ENCODE measurements at places on chromosomes 3 and 15.

DNA sequence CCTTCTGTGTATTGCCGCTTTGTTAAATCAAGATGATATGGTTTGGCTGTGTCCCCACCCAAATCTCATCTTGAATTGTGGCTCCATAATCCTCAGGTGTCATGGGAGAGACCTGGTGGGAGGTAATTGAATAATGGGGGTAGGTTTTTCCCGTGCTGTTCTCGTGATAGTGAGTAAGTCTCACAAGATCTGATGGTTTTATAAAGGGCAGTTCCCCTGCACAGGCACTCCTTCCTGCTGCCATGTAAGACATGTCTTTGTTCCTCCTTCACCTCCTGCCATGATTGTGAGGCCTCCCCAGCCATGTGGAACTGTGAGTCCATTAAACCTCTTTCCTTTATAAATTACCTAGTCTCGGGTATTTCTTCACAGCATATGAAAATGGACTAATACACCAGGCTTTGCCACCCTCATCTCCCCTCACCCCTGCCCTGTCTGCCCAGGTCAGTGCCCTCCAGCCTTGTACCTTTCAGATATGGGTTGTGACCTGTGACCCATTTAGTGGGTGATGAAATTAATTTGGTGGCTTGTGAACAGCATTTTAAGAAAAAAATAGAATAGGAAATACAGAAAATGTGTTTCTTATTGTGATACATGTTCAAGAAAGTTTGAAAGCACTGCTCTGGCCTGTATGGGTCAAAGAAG is 56.1 kb upstream of the MCF2L2 start:
- DNase-seq, result no peak

DNA sequence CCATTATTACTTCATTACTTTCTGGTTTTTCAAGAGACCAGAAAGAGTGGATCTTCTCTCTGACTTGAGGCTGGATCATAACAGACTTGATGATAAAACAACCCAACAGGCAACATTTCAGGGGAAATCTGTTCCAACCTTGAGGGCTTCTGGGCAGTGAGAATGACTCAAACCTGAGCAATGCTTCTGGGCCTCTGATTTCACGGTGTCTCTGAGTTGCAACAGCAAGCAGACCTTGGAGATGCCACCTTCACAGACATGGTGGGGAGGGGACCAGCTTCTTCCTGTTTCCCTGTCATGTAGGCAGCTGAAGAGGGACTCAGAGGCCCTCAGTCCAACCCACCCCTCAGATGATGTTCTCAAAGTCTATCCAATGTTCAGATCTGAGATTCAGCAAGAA is 104.0 kb downstream of the ABHD5 start:
- no peak for DNase-seq

DNA sequence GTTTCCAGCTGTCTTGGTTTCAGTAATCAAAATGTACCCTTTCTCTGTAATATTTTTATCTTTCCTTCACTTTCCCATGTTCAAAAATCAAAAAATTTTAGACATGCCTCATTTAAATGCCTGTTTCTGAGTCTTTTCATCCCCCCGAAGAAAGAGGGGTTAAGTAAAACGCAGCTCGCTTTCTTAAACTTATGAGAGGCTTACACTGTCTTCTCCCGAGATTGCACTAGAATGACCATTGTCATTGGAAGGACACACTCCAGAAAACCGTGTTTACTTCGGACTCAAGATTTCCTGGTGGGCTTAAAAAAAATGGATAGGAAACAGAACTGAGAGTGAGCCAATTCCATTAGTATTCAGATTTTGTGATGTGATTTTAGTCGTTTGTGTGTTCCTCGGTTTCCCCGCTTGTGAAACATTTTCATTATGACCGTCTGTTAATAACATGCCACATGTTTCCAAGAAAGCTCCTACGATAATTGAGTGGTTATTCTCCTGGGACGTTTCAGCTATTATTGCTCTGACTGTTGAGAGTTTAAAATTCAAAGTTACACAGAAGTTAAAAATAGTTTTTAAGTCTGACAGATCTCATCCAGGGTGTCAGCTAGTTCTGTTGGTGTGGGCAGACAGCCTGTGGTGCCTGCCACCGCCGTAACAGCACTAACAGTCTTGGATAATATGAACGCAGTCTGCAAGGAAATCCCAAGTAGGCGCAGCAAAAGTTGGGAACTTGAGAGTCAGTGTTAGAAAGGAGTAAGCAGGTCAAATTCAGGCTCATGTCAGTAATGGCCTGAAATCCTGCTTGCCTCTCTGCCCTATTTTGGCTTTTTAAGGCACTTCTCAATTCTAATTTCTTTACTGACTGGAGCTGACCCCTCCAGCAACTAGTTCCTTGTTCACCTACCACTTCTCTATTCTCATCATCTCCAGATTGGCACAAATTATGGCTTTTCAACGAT is 1.5 kb downstream of the CRYBG3 start:
- no peak for DNase-seq

- DNase-seq, result no peak
Observed at GRCh38 chr15:57550640-57551039, 41.1 kb upstream of the MYZAP start.

- no peak for DNase-seq
Observed at GRCh38 chr3:32280262-32280910, 41.9 kb downstream of the CMTM8 start.

GRCh38 chr3:70386846-70387245 is 74.4 kb upstream of the MDFIC2 start:
- no peak for DNase-seq

DNA sequence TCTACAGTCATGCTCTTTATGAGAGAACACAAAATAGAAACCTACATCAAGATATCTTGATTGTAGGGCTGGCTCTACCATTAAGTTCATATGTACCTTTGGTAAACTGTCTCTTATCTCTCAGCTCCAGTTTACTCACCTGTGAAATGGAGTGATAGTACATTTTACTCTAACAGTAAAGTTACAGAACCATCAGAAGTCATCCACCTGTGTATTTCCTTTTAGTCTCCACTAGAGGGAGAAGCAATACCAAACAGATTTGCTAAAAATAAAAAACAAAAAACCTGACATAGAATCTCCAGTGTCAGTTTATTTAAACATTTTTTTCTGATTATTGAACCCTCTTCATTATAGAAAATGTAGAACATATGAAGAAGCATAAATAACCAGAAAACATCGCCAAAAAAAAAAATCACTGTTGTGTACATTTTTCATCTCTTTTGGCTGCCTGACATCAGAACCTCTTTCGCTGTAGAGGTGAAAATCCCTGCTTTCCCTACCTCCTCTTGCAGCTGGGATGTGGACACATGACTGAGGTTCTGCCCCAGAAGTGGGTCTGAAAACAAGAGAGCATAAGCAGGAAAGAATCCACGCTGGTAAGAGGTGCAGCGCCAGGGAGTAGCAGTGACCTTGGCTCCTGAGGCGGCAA is 48.7 kb upstream of the WDR72 start:
- DNase-seq, result peak; percentile 25

GRCh38 chr15:25710184-25710583 is 152.9 kb downstream of the ATP10A start:
- DNase-seq, result no peak

GRCh38 chr15:95121191-95121590 is 889.8 kb downstream of the MCTP2 start:
- no peak for DNase-seq

DNA sequence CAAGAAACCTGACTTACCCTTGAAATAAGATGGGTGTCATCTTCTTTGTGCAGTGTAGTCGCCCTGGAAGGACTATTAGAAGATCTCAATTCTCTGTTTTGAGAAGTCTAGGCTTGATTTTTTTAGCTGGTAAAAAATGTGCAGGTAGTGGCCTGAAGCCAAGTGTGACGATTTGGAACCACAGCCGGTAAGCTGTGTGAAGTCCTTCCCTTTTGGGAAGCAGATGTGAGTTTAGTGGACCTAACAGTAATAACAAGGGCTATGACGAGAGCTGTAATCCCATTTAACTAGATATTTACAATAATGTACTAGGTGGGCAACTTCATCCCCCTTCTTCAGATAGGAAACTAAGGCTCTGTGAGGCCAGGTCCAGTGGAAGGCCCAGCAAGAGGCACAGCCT is 81.7 kb upstream of the MYZAP start:
- no peak for DNase-seq

- peak; percentile 41 for DNase-seq
Observed at GRCh38 chr3:121998030-121998580, 23.9 kb downstream of the ILDR1 start.

- DNase-seq, result no peak
Observed at GRCh38 chr3:191240486-191240885, 41.4 kb downstream of the OSTN start.

GRCh38 chr3:95797081-95797480 is 1017.3 kb upstream of the EPHA6 start:
- no peak for DNase-seq

DNA sequence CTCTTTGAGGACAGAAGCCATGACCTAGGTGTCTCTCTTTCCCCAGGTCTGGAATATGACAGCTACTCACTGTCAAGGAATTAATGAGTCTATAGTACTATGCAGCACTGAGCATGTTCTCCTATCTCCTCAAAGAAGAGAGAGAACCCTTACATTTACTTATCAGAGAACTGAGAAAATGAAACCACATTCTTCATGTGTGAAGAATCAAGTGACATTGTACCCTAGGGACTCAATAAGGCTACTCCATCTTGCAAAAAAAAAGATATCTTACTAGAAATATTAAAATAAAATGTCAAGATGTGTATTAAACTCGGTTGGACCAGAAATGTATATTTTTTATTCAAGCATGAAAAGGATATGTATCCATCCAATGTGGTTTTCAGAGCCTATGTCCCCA is 133.2 kb upstream of the COL8A1 start:
- DNase-seq, result no peak

- DNase-seq, result no peak
Observed at GRCh38 chr15:66821307-66821706, 119.3 kb downstream of the SMAD6 start.

- no peak for DNase-seq
Observed at GRCh38 chr3:178198329-178198728, 337.9 kb upstream of the KCNMB2 start.

DNA sequence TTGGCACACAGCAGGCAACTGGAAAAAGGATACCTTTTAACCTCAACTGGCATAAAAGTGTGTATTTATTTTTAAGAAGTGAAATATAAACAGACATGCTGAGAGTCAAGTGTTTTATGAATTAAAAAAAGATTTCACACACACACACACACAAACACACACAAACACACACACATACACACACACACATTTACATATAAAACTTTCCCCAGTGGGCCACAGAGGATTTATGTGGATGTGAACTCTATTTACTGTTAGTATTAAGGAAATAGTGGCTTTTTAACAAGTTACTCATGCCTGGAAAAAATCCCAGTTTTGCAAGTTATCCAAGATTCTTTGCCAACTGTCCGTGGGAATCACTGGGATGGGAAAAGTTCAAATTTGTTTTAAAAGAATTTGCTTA is 725.9 kb upstream of the NR2F2 start:
- DNase-seq, result peak; percentile 92

- no peak for DNase-seq
Observed at GRCh38 chr3:153291059-153291685, 129.1 kb downstream of the RAP2B start.

- no peak for DNase-seq
Observed at GRCh38 chr3:46298871-46299607, 54.9 kb upstream of the CCR2 start.

DNA sequence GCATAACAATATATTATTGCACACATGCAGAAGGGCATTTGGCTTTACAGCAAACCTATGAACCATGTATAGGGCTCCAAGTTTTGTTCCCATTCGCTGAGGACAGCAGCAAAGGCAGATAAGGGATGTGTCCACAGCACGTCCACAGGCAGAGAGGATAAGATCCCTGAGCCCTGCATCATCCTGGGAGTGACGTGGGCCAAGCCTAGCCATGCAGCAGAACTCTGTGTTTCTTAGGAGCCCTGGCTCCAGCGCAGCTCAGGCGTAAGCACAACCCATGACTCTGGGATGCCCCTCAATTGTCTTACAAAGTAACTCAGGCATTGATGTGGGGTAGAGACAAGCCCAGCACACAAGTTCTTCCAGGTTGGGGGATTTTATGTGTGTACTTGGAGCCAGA is 194.3 kb upstream of the CTDSPL start:
- DNase-seq, result no peak

DNA sequence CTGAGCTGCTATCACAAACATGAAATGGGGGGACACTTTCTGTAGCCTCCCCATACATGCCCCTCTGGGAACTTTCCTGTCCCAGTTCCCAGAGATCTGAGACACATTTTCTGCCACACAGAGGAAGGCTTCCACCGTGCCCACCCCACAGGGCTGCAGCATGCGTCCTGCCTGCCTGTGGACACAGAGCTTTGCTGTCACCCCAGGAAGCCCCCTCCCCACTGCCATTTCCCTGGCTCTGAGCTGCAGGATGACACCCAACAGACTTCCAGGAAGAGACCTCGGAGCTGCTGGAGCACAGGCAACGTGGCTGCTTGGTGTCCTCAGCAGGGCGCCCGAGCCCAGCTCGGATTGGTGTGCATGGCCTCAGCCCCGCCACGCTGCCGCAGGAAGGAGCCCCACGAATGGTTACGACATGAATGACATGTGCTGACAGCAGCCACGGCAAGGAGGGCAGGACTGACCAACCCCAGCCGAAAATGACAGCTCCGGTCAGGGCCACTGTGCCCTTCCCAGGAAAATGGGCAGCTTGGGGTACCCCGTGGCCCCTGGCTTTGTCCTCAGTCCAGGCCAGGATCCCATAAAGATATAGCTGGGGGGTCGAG is 81.3 kb downstream of the VGLL4 start:
- DNase-seq, result no peak

GRCh38 chr15:25741256-25741580 is 121.9 kb downstream of the ATP10A start:
- DNase-seq, result no peak

DNA sequence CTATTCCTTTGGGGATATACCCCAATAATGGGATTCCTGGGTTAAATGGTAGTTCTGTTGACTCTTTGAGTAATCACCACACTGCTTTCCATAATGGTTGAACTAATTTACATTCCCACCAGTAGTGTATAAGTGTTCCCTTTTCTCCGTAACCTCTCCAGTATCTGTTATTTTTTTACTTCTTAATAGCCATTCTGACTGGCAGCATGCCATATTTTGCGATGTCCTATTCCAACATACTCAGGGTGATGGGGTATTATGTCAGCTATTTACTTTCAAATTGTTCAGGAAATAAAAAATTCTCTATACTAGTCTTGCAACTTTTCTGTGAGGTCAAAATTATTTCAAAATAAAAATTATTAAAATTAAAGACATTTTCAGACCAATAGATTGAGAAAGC is 9.1 kb upstream of the PARP14 start:
- no peak for DNase-seq
